Activated CD8-positive, alpha-beta memory T cell treated with anti-CD3 and anti-CD28 coated beads for 24 hours (primary cell): ENCODE measurements at places on chromosomes 7 and 10.

GRCh38 chr10:120887482-120887881, 36.3 kb downstream of the WDR11 start:
- no peak for DNase-seq

- no peak for DNase-seq
These were observed 56.7 kb downstream of the NPY start for GRCh38 chr7:24340727-24341126.

DNA sequence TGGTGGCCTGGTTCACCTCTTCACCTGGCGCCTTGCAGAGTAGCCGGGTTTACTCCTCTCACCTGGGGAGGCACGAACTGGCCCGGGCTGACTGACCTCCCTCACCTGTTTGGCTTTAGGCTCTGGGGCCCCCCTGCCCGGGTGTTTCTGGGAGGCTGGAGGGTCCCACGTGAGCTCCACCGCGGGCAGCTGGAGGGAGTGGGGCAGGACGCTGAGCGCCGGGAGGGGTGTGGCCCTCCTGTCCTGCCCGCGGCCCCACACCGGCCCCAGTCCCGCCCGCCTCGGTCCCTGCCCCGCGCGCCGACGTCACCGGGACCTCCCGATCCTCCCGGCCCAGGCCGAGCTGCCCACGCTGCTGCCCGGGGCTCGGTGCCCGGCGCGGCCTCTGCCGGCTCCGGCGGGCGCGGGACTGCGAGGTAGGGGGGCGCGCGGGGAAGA, at the start of gene AMZ1:
AMZ1 (plus strand) TSS at position 322 of the 438 bp plus-strand sequence. CDS start 12,250 bp downstream, outside the sequence.
- no peak for DNase-seq

DNA sequence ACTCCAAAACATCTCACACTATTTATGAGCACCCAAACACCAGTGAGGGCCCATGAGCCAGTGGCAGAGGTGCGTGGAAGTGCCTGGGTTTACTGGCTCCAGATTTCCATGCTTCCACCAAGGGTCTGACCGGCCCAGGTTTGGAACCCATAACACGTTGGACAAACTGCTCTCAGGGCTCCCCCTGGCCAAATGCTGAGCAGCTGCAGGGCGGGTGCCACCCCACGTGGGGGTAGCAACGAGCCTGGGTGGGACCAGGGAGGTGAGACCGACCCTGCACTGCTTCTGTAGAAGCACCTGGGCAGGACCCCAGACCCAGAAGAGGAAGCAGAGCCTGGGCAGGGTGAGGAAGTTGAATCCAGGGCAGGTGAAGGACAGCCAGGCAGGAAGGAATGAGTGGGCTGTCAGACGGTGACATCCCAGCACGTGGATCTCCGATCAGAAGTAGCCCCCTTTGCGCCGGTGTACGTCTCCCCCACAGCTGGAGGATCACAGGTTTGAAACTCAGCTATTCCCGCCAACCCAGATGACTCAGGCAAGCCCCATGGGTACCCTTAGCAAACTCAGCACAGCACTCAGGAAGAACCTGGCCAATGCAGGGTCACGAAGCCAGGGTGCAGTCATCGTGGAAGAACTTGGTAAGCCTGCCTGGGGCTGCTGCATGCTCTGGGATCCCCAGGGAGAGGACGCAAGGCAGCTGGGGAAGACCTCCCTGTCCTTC, 100.4 kb upstream of the DDC start:
- DNase-seq, result no peak

DNA sequence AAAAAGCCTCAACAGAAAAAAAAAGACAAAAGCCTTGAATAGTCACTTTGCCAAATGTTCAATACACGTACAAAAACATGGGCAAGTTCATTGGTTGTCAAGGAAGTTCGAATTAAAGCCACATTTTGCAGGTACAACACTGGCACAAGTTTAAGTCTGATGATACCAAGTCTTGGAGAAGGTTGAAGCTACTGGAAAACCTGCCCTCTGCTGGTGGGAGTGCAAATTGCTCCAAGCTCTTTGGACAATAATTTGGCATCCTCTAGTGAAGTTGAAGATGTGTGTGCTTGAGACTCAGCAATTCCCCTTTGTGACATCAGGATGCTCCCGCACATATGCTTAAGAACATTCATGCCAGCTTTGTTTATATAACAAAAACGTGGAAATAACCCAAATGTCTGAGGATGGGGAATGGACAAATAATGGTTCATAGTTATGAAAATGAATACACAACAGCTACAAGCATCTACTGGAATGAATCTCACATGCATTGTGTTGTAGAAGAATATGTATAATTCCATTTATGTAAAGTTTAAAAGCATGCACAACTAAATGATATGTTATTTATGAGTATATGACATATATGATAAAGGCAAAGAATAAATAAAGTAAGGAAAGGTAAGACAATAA, 120.0 kb upstream of the PLPP4 start:
- peak; percentile 75 for DNase-seq

DNA sequence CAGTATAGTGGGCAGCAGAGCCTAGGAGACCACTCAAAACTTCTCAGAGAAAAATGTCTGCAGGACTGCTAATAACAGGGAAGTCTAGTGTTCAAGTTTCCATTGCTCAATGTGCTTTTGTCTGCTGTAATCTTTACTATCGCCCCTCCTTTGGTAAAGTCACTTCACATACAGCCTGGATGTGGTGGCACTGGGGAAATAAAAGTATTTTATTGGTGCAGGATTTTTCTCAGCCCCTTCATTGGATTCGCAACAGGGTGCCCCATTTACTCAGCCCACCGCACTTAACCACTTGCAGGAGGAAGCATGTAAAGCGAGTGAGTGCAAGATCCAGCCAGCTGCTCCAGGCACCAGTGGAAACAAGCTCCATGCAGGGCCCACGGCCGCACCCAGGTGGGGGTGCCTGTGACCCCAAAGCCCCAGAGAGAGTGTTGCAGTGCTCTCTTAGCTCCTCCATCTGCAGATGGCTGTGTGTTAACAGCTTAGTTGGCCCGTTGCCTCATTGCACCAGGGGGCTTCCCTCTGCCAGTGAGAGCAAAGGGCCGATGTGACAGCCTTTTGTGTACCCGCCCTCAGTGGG, 163.5 kb upstream of the TMEM72 start:
- DNase-seq, result no peak

DNA sequence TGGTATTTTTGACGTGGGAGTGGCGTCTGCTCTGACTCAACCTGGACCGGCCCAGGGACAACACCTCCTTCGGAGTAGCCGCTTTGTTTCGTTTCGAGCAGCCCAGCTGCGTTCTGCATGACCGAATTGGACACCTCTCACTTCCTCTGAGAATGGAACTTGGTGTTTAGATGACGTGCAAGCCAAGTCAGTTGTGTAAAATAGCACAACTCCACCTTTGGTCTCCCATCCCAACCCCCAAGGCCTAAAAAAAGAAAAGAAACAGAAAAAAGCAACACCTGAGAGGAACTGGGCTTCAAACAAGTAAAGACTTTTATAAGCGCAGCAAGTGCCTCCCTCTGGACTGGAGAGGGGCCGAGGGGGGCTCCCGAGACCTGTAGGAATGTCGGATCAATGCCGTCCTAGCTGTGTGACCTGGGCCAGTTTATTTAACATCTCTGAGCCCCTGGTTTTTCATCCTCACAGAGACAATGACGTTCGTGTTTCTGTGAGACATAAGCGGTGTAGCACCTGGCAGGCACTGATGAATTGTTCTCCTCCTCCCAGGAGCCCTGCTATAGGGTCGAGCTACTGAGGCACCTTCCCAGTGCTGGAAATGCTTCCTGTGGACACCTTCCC, 52.0 kb upstream of the SMNDC1 start:
- DNase-seq, result peak; percentile 77

GRCh38 chr7:96016735-96017134, 244.4 kb downstream of the DYNC1I1 start:
- DNase-seq, result no peak

DNA sequence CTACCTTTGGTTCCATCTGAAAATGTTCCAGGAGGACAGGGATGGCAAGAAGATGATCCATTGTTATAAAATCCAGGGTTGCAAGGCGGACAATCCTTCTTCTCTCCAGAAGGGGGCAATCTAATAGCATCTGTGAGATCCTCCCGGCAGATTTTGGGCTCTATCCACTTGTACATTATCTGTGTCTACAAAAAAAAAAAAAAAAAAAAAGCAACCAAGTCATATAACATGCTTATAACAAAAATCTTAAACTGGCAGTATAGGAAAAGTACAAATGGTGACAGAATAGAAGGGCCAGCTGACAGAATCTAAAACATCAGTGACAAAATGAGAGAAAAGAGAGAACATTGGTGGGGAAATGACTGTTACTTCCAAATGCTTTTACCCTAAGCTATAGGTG, 132.7 kb downstream of the ELAPOR2 start:
- DNase-seq, result no peak

- DNase-seq, result no peak
These were observed 11.7 kb upstream of the ZNF680 start for GRCh38 chr7:64574540-64575099.

DNA sequence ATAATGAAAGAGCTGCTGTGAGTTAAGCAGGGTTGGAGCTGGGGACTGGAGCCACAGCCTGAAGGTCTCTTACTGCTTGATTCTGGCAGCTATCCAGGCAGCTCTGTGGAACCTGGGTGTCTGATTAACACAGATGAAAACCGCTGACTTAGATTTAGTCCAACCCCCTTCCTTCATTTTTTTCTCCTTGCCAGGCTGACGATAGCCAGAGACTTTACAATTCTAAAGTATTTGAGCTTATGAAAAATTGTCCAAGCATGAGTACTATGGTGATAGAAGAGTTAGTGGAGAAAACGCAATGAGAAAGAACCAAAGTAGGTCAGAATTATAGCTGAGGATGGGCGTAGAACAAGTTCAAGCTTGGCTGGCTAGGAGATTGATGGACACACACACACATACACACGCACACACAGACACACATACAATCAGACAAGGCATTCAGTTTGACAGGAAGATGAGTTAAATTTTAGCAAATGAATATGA, 13.5 kb upstream of the GPR85 start:
- no peak for DNase-seq

GRCh38 chr10:69655868-69656555, 26.0 kb downstream of the FAM241B start:
- no peak for DNase-seq

- no peak for DNase-seq
These were observed 106.7 kb downstream of the TNS3 start for GRCh38 chr7:47474937-47475879.

DNA sequence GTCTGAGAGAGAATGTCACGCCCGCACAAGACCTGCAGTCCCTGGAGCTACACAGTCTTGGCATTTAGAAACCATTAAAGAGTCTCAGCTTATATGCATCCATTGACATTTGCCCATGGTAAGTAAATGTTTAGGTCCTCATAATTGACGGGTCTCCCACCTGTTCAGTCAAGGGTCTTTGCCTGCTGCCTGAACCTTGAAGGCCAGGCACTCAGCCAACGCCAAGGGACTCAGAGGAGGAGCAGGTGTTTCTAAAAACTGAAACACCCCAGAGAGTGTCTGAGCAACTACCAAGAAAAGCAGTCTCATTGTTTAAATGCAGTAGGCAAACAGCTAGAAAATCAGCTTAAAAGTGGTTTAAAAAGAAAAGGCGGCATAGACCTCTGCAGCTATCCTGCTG, 264.7 kb upstream of the AKR1E2 start:
- DNase-seq, result no peak

- no peak for DNase-seq
These were observed 5.1 kb upstream of the TACC2 start for GRCh38 chr10:121983852-121984251.

- DNase-seq, result no peak
These were observed 18.8 kb upstream of the KLRG2 start for GRCh38 chr7:139502226-139502625.

DNA sequence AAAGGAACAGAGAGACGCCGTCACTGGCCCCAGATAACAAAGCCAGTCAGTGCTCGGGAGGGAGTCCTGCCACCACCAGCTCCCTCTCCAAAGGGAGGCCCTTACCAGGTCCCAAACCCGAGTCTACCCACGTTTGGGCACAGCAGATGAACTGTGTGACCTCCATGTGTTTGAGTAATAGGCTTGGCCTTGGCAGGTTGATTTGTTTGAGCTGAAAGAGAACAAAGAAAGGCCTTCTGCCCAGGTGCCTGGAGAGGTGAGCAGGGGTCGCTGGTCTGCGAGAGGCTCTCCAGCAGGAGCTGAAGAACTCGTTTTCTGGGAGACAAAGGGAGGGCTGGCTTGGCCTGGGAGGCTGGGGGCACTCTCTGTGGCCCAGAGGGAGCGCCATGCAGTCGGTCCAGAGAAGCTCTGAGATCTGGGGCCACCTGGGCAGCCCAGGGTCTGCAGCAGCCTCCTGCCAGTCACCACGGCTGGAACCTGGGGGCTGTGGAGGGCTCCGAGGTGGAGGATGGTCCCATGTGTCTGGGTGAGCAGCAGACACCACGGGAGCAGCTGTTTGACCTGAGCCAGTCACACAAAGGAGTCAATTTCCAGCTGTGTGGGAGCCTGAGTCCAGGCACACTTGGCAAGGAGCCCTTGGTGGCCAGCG, 99.7 kb downstream of the PAXIP1 start:
- no peak for DNase-seq

GRCh38 chr10:121910673-121911420, 17.0 kb downstream of the ATE1 start:
- no peak for DNase-seq

GRCh38 chr10:51266496-51266895, 192.2 kb downstream of the PRKG1 start:
- no peak for DNase-seq

GRCh38 chr10:51892965-51893658, 193.7 kb upstream of the CSTF2T start:
- DNase-seq, result no peak

DNA sequence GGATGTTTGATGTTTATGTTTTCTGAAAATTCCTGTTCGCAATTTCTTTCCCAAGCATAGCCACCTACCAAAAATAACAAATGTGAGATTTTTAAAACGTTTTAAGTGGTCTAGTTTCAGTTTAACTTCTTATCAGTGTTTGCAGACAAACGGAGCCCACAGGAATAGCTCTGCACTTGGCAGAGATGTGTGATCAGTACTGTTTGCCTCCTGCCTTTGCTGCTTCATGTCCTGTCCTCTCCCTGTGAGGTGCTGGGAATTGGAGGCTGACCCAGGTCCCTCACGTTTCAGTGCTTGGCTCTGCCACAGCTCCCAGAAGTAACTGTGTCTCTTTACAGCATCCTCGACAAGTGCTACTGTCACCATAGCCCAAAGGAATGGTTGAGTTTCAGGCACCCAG, 1.2 kb downstream of the UCN3 start:
- no peak for DNase-seq

DNA sequence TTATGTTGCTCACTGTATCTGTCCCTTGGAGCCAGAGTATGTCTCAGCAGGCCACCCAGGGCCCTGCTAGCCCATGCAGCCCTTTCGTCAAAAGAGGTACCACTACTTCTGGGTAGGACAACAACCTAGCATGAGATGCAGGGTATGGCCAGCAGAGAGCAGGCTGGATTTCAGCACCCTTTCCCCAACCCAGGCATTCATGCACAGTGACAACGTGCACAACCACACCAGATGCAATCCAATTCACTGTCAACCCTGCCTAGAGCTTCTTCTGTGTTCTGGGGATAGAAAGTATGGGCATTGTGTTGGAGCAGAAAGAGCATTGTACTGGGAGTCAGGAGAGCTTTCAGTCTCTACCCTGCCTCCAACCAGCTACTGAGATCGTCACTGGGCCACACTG, 37.9 kb downstream of the JAZF1 start:
- DNase-seq, result no peak

DNA sequence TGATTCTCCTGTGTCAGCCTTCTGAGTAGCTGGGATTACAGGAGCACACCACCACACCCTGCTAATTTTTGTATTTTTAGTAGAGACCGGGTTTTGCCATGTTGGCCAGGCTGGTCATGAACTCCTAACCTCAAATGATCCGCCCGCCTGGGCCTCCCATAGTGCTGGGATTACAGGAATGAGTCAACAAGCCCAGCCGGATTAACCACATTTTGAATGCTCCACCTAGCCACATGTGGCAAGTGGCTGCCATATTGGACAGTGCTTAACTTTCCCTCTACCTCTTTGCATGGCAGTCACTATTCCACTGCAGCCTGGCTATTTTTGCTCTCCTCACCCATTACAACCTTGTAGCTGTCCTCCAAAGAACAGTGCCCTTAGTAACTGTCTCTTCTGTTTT, 160.1 kb downstream of the GATA3 start:
- no peak for DNase-seq
